ENCODE measurements at places on chromosomes 2 and 18.

DNA sequence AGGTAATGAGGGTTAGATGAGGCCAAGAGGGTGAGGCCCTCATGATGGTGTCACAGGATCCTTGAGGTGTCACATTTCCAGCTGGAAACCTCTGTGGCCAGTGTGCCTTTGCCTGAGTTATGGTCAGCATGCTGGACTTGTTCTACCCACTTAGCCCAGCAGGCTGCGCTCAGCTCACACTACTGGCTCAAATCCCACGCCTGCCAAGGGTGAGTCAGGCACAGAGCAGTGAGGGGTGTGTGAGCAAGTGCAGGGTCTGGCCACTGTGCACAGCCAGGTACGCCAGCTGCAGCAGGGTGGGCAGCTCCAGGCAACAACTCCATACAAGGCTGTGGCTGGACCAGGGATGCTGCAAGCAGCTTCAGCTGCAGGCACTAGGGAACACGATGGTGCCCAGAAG is 616.6 kb upstream of the FSHR start:
- no peak for DNase-seq

GRCh38 chr2:137693534-137693933 is 270.7 kb upstream of the HNMT start:
- DNase-seq: no peak

DNA sequence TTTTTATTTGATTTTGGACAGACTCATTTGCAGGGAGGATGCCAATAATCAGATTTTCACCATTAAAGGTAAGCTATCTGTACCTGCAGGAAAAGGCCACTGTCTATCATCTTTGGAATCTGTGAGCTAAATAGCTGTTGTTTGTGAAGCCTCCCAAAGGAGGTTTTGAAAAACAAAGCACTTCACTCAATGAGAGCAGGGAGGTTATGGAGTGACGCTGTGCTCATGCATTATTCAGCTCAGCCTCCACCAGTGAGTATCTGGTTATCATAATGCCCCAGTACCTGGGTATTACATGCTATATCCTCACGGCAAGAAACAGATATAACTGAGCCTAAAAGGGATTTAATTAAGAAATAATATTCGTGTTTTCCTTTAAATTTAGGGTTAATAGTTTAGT is 189.6 kb upstream of the PIK3C3 start:
- DNase-seq: no peak

DNA sequence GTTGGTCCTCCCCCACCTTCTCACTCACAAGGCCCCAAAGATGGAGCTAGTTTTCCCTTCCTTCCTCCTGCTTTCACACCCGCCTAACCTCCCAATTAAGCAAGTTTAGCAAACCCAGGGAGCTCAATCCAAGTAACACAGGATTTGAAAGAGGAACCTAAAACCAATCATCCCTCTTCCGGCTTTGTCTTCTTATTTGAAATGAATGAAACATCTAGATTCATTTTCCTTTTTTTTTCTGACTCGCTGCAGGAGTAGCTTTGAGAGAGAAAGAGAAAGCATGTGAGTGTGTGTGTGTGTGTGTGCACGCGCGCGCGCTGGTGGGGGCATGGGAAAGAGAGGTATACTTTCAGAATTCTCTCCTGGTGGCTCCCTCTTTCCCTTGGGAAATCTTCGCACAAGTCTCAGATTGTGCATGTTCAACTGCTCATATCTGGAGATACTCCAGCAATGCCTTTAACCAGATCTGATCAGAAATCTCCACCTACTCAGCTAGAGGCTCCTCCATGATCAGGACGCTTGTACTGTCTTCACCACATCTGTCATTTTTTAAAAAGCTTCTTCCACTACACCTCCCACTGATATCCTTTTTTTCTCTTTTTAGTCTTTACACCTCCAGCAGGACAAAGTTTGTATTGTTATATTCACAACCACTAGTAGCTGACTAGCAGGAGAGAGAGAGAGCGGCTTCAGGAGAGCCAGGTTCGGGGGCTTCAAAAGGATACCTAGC is 1.7 kb downstream of the SLC8A1 start:
- DNase-seq: no peak

GRCh38 chr2:1427086-1427485 is 13.8 kb downstream of the TPO start:
- no peak for DNase-seq

- DNase-seq: no peak
These were observed 135.3 kb downstream of the INSIG2 start for GRCh38 chr2:118223511-118223991.

GRCh38 chr18:78856569-78857313 is 122.9 kb upstream of the SALL3 start:
- DNase-seq: no peak

DNA sequence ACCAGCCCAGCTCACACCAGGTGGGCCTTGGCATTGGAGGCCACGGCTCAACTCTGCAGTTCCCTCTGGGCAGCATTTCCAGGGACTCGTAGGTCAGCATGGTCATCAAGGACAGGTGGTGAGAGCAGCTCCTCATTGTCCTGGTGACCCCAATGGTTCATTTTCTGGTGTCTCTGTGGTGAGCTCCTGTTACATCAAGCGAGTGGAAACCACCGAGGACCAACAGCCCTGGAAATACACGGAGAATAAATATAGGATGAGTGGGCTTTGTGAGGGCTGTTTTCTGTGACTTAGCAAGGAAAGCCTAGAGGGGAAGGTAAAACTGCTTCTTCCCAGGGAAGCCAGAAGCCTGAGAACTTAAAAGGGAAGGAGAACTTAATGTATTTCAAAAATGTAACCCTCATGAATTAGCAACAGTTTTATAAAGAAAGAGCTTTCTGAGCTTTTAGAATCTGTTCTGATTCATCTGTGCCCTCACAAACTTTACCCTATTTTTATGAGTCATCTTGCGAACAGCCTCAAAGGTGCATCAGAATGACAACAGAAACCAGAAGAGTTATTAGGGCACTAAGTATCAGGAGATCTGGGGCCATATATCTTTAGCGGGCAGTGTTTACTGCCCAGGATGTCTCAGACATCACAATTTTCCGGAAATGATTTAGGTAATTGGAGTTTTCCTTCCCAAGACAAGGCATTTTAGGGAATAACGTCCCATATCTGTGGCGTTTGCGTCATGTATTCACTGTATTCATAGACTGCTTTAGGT is 18.7 kb downstream of the C2orf92 start:
- no peak for DNase-seq
